ENCODE measurements at places on chromosomes 16 and 17.

GRCh38 chr16:15792563-15792971 lies 64.3 kb downstream of the MYH11 start:
- no peak for DNase-seq

DNA sequence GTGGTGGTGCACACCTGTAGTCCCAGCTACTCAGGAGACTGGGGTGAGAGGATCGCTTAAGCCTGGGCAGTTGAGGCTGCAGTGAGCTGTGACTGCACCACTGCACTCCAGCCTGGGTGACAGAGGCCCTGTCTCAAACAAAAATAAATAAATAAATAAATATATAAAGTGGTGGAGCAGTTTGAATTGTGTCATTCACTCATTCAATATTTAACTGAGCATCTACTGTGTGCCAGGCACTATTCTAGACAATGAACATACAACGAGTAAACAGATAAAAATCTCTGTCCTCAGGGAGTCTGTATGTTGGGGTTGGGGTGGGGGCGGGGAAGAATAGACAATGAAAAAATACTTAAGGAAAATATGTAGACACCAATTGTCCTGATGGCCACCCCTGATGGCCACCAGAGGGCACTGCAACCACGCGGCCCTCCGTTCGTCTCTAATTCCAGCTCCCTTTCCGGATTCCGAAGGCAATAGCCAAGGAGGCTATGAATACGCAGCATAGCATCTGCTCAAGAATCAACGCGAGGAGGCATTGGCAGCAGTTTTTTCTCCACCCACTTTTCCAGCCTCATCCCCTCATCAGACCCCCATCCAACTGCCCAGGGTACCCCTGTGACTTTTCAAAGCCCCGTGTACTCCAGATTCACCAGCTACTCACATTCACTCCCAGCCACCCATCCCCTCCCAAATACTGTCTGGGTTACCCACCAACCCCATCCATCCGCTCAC lies 21.4 kb downstream of the QPRT start:
- DNase-seq, result peak; percentile 27

GRCh38 chr17:31431098-31431851 lies 39.8 kb downstream of the RAB11FIP4 start:
- DNase-seq, result no peak

GRCh38 chr17:8047769-8048110 lies 8.9 kb downstream of the ALOX15B start:
- no peak for DNase-seq

- DNase-seq, result no peak
These were observed 88.4 kb upstream of the CIBAR2 start for GRCh38 chr16:85200471-85201278.

GRCh38 chr17:14321980-14322776 lies 21.3 kb downstream of the HS3ST3B1 start:
- no peak for DNase-seq

DNA sequence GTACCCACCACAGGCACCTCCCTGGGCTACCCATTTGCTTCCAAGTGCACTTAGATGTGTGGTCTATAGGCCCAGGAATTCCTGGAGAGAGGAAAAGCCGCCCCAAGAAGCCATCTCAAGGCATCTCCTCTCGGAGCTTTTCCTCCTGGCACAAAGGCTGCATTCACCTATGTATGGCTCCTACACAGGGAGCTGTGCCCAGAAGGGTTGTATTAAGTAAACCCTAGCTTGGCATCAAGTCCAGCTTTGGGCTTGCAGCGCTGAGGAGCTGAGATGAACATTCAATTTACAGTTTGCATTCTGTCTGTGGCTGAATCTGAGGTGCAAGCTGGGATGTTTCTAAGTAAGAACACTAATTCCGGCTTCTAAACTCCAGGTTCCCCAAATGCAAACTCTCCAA lies 81.3 kb downstream of the CDYL2 start:
- DNase-seq, result no peak

DNA sequence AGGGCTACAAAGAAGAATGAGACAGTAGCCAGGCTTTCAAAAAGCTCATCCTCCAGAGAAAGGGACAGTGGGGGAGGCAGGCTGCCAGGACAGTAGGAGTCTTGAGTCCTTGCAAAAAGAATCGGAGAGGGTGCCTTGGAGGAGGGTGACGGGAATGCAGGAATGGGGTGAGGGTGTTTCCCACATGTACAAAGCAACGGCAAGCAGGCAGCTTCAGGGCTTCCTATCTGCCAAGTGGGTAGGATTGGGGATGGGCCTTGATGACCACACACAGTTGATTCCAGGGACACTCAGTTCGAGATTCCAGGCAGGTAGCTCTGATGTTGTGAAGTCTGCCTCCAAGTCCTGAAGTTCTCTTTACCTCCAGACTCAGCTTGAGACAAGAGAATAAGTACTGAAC lies 54.4 kb downstream of the C17orf67 start:
- no peak for DNase-seq

- no peak for DNase-seq
These were observed 22.8 kb downstream of the G6PC3 start for GRCh38 chr17:44093231-44093900.

DNA sequence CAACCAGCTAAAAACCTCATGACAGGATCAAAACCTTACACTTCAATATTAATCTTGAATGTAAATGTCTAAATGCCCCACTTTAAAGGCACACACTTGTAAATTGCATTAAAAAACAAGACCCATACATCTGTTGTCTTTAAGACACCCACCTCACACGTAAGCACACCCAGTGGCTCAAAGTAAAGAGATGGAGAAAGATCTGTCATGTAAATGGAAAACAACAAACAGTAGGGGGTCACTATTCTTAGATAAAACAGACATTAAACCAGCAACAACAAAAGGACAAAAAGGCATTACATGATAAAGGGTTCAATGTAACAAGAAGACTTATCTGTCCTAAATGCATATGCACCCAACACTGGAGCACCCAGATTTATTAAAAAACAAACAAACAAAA lies 35.6 kb downstream of the SDR42E1 start:
- no peak for DNase-seq

- DNase-seq, result no peak
These were observed 42.0 kb upstream of the KSR1 start for GRCh38 chr17:27414271-27414670.

- DNase-seq, result no peak
These were observed 9.4 kb downstream of the CCDC182 start for GRCh38 chr17:57735707-57736106.

DNA sequence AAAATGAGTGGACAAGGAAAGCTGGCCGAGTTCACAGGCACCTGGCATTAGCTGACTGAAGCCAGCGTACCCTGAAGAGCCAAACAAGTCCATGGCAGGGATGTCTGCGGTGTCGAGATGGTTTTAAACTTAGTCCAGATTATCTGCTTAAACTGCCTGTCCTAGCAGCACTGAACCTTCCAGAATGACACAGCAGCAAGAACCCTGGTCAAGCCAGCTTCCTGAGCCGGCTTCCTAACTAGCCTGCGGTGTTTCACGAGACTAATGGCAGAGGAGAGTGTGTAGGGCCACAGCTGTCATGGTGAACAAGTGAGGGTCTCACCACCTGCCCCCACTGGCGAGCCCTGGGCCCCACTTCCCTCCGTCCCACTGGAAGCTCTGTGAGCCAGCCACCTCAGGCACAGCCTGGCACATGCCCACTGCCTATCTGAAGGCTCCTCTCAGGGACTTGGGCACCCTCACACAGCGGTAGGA lies 28.8 kb upstream of the MTSS2 start:
- no peak for DNase-seq

- no peak for DNase-seq
These were observed 346.6 kb downstream of the PMP22 start for GRCh38 chr17:14918540-14918939.

DNA sequence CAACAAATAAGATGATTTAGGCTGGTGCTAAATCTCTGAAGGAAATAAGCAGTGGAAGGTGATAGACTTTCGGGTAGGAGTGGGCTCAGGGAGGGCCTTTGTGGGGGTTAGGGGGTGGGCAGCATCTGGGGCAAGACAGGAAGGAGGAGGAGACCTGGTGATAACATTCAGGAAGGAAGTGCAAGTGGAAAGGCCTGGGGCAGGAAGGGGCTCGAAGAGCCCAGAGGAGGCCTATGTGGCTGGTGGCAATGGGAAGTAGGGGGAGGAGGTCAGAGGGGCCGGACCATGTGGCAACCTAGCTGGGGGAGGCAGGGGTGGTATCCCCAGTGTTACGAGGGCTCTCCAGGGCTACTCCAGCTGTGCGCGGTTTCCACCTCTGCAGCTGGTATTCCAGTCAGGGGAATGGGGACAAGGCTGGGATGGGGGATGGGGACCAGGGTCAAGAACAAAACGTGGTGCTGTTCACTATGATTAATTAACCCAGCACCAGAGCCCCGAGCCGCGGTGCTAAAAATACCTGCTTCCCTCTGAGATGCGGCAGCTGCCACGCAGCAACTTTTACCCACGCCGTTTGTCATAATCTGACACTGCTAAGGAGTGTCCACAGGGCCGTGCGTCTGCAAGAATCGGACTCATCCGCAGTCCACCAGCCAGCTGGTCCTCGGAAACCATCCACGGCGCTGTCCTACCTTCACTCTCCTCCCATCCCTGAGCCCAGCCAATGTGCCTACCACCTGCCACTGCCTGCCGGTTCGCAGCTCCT lies 5.2 kb upstream of the CCDC182 start:
- DNase-seq, result no peak

- no peak for DNase-seq
These were observed 10.1 kb downstream of the KSR1 start for GRCh38 chr17:27466376-27466742.

DNA sequence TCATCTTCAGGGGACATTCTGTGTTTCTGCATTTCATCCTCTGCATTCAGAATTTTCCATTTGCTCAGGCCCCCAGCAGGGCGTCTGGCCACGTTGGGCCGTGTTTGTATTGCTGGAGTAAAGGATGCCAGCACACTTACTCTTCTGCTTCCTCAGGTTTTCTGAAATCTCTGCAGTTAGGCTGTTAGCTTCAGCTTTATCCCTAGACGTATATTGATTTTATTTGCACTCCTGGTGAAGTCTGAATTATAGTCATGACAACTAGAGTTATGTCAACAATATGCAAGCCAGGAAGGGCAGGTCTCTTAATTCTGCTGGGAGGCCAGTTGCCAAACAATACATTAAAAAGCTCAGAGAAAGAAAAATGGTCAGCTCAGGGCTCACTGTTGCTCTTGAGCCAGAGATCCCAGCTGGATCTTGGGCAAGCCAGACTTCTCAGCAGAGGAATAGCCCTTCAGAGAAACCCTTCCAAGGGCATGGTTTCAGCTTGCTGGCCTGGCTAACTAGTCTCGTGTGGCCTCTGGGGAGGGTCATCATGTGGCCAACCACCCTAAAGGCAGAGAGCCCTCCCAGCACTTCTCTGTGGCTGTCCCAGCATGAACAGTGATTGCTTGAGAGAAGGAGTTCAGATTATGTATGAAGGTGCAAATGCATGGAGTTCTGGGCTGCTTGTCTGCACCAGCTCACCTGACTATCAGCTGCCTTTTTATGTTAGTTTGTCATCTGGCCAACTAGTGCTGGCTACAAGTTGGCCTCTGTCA lies 110.2 kb upstream of the CACNG5 start:
- no peak for DNase-seq

GRCh38 chr17:7042501-7043181 lies 1.3 kb downstream of the SLC16A11 start:
- no peak for DNase-seq

GRCh38 chr16:35732046-35732810 lies 2272.8 kb downstream of the TP53TG3F start:
- DNase-seq, result no peak

DNA sequence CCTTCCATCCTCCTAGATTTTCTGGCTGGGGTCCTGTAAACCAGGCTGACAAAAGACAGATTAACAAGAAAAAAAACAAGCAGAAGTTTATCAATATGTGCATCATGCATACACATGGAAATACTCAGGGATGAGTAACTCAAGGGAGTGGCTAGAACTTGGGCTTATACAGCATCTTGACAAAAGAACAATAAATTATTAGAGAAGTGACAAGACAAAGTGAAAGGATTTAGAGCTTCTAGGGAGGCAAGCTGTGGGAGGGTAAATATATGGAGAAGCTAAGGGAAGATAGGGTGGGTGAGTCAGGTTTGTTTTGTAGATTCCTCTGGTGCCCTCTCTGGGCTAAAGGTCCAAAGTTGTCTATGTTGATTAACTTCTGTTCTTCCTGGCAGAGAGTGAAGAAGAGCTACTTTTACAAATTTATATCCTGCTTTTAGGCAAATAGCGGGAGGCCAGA lies 48.0 kb upstream of the NDRG4 start:
- DNase-seq, result no peak

DNA sequence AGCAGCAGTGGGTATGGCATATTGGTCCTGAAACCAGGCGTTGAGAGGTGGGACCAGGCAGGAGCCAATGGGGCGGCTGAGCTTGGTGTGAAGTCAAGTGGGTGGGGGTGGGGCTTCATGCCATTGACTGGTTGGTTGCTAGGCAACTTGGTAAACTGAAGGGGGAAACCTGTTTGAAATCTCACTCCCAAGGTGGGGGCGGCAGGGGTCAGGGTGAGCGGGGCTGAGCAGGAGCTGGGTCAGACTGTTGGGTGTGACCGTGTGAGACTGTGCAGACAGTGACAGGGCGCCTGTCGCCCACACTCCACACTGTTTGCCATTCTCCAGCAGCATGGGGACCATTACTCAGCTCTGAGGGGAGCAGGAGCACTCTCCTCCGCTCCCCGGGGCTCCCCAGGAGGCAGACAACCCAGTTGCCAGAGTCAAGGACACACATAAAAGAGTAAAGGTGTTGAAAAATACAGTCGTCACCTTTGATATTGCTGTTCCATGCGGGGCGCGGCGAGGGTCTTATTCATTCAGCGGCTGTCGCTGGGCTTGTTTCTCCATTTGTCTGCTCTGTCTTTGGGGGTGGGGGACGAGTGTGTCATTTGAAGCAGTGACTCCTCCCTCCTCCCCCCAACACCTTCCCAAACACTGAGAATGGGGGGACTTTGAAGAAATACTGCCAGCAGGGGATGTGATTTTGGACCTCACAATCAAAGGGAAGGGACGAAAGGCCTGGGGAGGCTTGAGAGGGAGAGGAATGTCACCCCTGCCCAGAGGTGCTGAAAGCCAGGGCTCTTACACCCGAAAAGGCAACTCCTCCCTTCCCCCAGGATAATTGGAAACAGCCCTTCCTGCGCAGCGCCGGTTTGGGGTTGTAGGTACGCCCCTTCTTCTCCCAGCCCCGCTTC lies 1.2 kb upstream of the EFNB3 start:
- peak; percentile 46 for DNase-seq

- DNase-seq, result no peak
These were observed 38.4 kb downstream of the EPN2 start for GRCh38 chr17:19275457-19276127.

DNA sequence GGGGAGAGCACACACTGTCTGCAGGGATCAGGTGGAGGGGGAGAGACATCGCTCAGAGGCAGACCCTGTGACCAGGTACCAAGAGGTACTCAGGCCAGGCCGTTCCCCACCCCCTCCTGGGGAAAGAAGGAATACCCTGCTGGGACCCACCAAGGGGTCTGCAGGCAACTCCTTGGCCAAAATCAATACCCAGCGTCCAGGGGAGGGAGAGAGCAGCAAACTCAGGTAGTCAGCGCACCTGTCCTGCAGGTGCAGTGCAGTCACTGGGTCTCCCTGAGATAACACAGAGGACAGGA lies 57.5 kb upstream of the DOC2B start:
- no peak for DNase-seq
